ENCODE measurements at places on chromosomes 16 and 17.

DNA sequence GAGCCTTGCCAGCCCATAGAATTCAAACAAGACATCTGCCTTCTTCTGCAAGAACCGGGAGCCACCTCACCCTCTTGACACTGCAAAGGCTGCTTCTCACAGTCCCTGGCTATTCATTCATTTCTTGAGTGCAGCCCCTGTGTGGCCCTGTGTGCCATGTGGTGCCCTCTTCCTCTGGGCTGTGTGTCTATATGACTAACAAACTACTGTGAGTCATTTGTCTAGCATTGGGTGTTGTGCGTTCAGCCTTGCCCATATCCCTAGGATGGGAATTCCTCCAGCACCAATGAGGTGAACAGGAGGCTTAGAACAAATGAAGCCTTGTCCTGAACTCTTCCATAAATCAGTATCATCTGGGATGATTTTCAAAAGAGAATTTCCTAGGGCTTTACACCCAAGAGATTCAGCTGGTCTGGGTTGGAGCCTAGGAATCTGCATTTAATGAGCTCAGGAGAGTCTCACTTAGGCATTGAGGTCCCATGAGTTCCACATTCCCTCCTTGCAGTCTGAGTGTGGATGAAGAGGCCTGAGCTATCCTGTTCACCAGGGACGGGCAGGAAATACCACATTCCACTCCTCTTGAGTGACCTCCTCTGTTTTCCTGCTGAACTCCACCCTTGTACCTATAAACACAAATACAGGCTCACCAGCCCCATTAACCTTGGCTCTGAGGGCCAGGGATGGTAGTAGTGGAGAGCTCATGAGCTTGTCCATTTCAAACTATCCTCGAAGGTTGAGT, 308.7 kb upstream of the N4BP1 start:
- DNase-seq, result no peak

GRCh38 chr16:47693226-47693625, 232.1 kb downstream of the PHKB start:
- DNase-seq, result no peak

DNA sequence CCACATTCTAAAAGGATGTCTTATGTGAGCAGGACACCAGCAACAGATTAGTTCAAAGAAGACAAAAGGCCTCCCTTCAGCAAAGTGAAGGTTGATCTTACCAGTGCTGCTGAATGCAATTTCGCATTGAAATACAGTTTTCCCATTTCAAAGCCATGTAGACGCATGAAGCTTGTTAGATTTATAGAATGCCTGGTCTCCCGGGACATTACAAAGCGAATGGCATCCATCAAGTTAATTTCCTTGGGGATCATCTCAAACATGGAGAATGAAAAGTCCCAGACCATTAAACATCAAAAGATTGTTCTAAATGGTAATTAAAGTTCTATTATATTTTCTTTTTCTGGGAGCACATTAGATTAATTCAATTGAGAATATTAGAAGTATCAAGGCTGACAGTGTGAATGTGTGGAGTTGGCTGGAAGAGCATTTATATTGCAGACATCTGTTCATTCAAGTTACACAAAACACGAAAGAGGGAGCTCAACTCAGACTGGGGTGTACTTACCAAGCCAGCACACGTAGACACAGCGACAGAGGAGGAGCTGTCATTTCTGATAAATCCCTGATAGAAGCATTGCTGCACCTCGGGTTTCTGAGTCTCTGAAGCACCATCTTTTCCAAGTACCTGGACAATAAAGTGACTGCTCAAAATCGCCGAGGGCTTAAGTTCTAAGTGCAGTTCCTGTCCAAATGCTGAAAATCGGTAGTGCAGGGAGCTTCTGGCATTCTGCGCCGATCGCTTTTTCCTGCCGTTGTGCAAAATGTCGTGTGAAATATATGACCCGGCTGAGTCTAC, 3.8 kb downstream of the ADAMTS18 start:
- no peak for DNase-seq

DNA sequence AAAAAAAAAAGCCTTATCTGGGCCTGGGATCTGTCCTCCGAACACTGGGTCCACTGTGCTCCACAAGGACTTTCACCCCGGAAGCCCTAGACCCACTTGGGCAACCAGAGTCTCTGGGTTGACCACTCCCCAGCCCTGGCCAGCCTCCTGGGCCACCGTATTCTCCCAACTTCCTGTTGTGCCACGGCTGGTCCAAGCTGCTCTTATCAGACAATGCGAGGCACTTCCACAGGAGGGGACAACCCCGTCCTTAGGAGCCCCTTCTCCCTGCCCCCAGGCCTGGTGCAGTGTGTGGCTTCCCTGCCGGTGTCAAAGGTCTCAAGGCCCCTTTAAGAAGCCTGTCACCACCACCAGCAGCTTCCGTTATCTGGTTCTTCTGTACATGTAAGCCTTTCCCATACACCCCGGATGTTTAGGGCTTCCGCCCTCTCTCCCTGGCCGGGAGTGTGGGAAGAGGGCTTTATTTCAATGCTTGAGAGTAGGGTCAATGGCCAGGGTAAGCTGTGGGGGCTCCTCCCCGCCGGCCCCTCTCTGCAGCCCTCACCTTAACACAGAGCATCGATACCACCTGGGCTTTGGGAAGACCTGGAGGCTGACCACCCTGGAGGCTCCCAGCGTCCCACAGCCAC, 313.0 kb downstream of the SEC14L1 start:
- DNase-seq, result no peak

GRCh38 chr16:84362471-84362941, 5.8 kb upstream of the ATP2C2 start:
- DNase-seq, result peak; percentile 78

DNA sequence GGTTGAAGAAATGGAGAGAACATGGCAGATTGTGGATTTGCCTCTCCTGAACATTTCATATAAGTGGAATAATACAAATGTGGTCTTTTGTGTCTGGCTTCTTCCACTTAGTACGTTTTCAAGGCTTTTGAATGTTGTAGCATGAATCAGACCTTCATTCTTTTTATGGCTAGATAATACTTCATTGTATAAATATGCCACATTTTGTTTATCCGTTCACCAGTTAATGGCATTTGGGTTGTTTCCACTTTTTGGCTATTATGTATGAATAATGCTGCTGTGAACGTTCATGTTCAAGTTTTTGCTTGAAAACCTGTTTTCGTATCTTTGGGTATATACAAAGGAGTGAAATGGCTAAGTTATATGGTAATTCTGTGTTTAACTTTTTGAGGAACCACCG, 130.4 kb downstream of the TANC2 start:
- DNase-seq, result no peak

- peak; percentile 93 for DNase-seq
These were observed 804 bp downstream of the TGFB1I1 start for GRCh38 chr16:31472709-31473203.

DNA sequence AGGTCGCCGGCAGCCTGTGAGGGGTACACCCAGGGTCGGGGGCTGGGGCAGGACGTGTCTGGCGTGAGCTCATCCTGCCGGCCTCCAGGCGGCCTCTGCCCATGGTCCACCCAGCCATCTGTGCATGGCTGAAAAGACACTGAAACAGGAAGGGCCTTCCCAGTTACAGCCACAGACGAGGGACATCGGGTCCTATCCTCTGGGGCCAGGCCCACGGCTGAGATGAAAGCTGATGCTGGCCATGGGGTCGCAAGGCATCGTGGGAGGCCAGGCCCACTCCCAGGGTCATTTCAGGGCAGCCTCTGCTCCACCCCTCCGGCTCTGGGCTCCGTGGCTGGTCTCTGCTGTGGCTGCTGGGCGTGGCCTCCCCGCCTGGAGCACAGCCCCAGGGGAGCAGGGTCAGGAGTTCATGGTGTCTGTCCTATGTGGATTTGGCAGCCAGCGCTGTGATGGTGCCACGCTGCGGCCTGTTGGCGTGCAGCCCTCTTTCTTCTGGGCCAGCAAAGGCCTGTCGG, 16.6 kb upstream of the ATP6V0C start:
- no peak for DNase-seq

DNA sequence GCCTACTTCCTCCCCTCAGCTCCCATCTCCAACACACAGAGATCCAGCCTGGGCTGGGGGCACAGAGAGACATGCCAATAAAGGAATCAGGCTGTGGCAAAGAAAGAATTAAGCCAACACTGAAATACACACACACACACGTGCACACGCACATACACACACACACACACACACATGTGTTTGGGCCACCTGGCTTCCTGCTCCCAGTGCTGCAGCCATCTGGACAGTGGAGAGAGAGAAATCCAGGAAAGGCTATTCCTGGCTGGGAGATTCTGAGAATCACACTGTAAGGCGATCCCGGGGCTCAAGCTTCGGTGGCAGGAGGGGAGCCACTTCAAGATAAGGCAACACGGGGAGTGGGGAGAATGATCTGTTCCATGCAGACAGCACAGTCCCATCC, 72.4 kb downstream of the NOG start:
- no peak for DNase-seq

- DNase-seq, result no peak
These were observed 732.5 kb downstream of the KCNJ2 start for GRCh38 chr17:70901870-70902269.

- DNase-seq, result no peak
These were observed 14.9 kb downstream of the RCVRN start for GRCh38 chr17:9890124-9890523.

- no peak for DNase-seq
These were observed 93.2 kb upstream of the PIRT start for GRCh38 chr17:10931133-10931532.

DNA sequence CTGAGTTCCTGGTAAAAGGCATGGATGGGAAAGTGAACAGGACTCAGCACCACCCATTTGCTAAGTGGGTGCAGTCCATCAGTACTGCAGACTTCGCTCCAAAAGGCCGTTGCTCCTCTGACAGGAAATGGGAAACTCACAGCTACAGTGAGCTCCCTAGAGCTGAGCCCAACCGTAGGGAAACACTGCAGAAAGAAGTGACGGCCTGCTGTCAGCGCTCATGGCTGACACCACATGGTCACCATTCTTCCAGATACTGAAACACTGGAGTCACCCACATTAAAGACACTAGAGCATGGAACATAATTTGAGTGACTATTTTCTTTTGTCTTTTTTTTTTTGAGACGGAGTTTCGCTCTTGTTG, 31.9 kb downstream of the UBE2O start:
- DNase-seq, result no peak

- no peak for DNase-seq
These were observed 685 bp downstream of the FASN start for GRCh38 chr17:82097184-82097918.

- no peak for DNase-seq
These were observed 85.9 kb upstream of the PLCG2 start for GRCh38 chr16:81693041-81693743.

- DNase-seq, result peak; percentile 28
These were observed 349.6 kb downstream of the HAPSTR1 start for GRCh38 chr16:9441012-9441411.

DNA sequence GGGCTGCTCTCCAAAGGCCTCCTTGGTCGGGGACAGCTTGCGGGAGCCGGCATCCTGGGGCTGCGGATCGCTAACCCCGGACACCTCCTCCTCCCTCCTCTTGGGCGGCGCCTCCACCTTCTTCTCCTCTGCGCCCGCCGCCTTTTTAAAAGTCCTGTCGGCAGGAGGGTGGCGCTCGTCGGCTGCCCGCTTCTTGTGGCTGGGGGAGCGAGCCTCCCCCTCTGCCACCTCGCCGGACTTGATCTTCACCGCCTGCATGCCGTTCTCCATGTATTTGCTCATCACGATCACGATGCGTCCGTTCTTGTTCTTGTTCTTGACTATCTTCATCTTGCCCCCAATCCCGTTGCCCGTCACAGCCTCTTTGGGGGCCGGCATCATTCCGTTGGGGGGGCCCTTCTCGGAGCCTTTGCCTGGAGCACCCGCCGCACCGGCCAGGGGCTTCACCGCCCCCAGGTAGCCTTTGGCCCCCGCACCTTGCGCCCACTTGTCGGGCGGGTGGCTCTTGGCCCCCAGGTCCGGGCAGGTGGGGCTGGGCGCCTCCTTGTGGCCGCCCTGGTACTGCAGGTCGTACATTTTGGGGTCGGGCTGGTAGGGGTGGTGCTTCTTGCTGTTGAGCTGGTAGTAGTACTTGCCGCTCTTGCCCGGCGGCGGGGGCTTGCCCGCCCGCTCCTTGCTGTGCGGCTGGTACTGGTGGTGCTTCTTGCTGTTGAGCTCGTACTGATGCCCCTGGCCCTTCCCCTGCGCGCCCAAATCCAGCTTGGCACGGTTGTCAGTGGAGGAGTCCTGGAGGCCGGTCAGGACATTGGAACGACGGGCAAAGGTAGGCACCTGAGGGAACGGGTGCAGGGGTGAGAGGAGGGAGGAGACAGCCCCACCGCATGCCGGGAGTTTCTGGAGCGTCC, 4.4 kb downstream of the CBX4 start:
- no peak for DNase-seq

DNA sequence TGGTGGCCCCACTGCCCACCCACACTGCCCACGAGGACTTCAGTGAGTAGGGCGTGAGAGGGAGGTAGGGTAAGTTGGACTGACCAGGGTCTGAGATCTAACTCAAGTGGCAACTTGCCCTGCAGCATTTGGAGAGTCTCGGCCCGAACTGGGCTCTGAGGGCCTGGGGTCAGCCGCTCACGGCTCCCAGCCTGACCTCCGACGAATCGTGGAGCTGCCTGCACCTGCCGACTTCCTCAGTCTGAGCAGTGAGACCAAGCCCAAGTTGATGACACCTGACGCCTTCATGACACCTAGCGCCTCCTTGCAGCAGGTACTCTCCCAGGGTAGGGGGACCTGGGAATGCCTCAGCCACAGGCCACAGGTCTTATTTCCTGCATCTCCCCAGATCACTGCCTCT, 5.2 kb upstream of the NRN1L start:
- no peak for DNase-seq

- no peak for DNase-seq
These were observed 273.0 kb downstream of the GRIN2A start for GRCh38 chr16:9909072-9909825.

GRCh38 chr16:58365623-58366022, 26.6 kb upstream of the GINS3 start:
- DNase-seq, result no peak

GRCh38 chr17:82065193-82065637, 389 bp downstream of the DUS1L start:
- no peak for DNase-seq

GRCh38 chr16:85330694-85331188, 218.5 kb upstream of the CIBAR2 start:
- peak; percentile 10 for DNase-seq

GRCh38 chr17:42422412-42422957, 571 bp downstream of the CAVIN1 start:
- DNase-seq, result no peak

GRCh38 chr16:5850632-5851392, 753.2 kb upstream of the EEF2KMT start:
- no peak for DNase-seq

GRCh38 chr16:27285676-27286196, 17.2 kb upstream of the NSMCE1 start:
- no peak for DNase-seq

- no peak for DNase-seq
These were observed 23.6 kb downstream of the BMERB1 start for GRCh38 chr16:15457958-15458357.
